ENCODE measurements at places on chromosomes 1 and 21. TPM values are rescaled to one million over a fixed set of nuclear protein-coding genes. Genes with fewer than 3 reads are reported as not detected.

Gene RUNX3
- total RNA-seq: 0.49 TPM

GRCh38 chr1:246893191-246893939 lies 38.4 kb downstream of the AHCTF1 start:
- DNase-seq: no peak
- H3K4me3 ChIP-seq: no peak overlapping the region
- peaks cover 59% of the 10 kb centered on the region for H3K36me3 ChIP-seq
- no peaks in the 10 kb centered on the region for H3K4me1 ChIP-seq
- no peaks in the 10 kb centered on the region for H3K27me3 ChIP-seq

Gene DNAJC28
- total RNA-seq: 2.0 TPM

DNA sequence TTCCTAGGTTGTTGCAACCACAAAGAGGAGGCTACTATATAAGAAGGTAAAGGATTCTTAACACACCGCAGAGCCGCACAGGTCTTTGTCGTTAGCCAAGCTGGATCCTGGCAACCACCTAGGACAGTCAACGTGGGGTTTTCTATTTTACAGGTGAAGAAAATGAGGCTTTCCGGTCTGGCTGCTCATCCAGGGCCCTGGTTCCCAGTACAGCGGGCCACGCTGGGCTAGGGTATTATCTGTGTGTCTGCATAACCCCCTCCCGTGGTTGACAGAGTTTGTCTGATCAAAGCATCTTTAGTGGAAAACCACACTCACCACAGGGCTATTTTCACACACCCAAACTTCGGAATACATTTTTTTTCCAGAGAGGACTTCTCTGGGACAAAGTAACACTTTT lies 39.0 kb upstream of the PDE9A start:
- H3K4me3 ChIP-seq: no peak overlapping the region
- no peaks in the 10 kb centered on the region for H3K4me1 ChIP-seq
- DNase-seq: no peak
- H3K36me3 ChIP-seq: no peaks in the 10 kb centered on the region
- H3K27ac ChIP-seq: no peak overlapping the region

Gene OR14C36
- not detected for total RNA-seq

DNA sequence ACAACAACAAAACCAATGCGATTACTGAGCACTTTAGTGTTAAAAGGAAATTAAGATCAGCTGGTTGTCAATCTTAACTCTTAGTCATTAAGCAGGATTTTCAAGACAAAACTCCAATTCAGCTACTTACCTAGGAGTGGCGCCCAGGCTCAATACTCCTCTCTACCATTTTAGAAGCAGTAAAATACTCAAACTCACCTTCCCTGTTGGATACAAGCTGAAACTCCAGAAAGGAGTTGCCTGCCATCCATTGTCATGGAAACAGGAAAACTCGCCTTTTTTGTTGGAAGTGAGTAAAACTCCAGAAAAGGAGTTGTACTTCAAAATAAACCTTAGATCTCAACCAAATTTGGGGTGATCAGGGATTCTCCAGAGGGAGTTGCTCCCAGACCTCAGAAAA lies 127.0 kb upstream of the F3 start:
- no peaks in the 10 kb centered on the region for H3K27me3 ChIP-seq
- DNase-seq: no peak
- H3K4me3 ChIP-seq: no peak overlapping the region
- H3K36me3 ChIP-seq: no peaks in the 10 kb centered on the region

Gene SLC25A34
- 1.7 TPM for total RNA-seq

Gene SPRTN
- 12.9 TPM for total RNA-seq

- no peak for DNase-seq
- H3K27me3 ChIP-seq: no peaks in the 10 kb centered on the region
- H3K4me1 ChIP-seq: peaks cover 36% of the 10 kb centered on the region
- no peaks in the 10 kb centered on the region for H3K36me3 ChIP-seq
- no peak overlapping the region for H3K4me3 ChIP-seq
Measured at GRCh38 chr1:202622388-202622787, 87.9 kb downstream of the SYT2 start.

Gene LSM10
- 56.6 TPM for total RNA-seq

- no peaks in the 10 kb centered on the region for H3K36me3 ChIP-seq
- no peak overlapping the region for H3K27ac ChIP-seq
- H3K4me3 ChIP-seq: no peak overlapping the region
- DNase-seq: no peak
- no peaks in the 10 kb centered on the region for H3K27me3 ChIP-seq
- peaks cover 15% of the 10 kb centered on the region for H3K4me1 ChIP-seq
Measured at GRCh38 chr1:161311595-161312181, 1.9 kb upstream of the MPZ start.

Gene KCNT2
- total RNA-seq: 2.8 TPM

- DNase-seq: no peak
- no peaks in the 10 kb centered on the region for H3K36me3 ChIP-seq
- H3K4me1 ChIP-seq: no peaks in the 10 kb centered on the region
- H3K27me3 ChIP-seq: no peaks in the 10 kb centered on the region
- H3K4me3 ChIP-seq: no peak overlapping the region
Measured at GRCh38 chr1:44073528-44073927, 42.3 kb upstream of the SLC6A9 start.

DNA sequence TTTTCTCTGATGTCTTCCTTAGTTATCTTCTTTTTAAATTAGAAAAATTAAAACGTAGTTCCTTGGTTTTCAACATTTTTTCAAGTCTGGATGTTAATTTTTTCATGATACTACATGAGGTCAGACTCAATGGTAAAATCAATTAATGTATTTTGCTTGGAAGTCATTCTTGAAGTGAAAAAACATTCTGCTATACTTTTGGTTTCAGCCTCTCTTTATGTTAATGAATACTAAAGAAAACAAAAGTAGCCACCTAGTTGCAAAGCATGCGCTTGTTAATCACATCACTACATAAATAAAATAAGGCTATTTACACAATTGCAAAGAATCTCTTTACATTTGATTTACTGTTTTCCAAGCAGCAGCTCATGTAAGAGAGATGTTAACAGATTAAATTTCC lies 170.4 kb downstream of the LIPI start:
- H3K4me3 ChIP-seq: no peak overlapping the region
- H3K36me3 ChIP-seq: no peaks in the 10 kb centered on the region
- no peak overlapping the region for H3K27ac ChIP-seq

DNA sequence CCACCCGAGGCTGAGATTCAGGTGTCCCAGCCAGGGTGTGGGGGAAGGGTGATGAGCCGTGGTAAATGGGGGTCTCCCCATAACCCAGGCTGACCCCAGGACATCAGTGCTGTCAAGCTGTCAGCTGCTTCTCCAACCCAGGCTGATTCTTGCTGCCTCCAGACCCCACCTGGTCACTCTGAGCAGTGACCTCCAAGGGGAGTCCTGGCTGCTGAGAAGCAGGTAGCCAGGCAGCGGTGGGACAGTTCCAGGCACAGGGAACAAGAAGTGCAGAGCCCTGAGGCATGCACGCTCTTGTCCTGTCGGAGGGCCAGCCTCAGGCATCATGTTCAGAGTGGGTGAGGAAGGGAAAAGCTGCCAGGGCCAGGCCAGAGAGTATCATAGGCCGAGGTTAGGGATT lies 1.1 kb downstream of the ESPN start:
- peaks cover 21% of the 10 kb centered on the region for H3K4me1 ChIP-seq
- no peaks in the 10 kb centered on the region for H3K36me3 ChIP-seq
- peaks cover 99% of the 10 kb centered on the region for H3K27me3 ChIP-seq
- H3K4me3 ChIP-seq: no peak overlapping the region
- no peak overlapping the region for H3K27ac ChIP-seq
- DNase-seq: no peak

GRCh38 chr1:145992502-145992936 lies 3.9 kb downstream of the TXNIP start:
- peak overlapping the region; percentile 72 for H3K4me3 ChIP-seq
- H3K4me1 ChIP-seq: peaks cover 15% of the 10 kb centered on the region
- peak; percentile 33 for DNase-seq
- peak overlapping the region; percentile 92 for H3K27ac ChIP-seq
- no peaks in the 10 kb centered on the region for H3K27me3 ChIP-seq

DNA sequence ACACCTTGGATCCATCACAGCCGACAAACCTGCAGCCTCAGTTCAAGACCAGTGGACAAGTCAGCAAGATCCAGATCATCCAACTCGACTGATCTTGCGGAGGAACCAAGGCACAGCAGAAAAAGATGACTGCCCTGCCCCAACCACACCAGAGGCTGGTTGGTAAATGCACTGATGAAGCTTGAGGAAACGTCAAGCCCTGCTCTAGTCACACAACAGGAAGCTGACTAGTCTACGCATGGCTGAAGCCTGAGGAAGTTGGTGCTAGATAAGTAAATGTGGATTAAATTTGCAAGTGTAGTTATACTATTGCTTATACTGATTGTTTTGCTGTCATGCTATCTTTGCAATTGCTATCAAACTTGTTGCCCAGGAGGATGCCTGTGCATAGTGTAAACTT lies 89.0 kb downstream of the LIPI start:
- H3K36me3 ChIP-seq: no peaks in the 10 kb centered on the region
- no peaks in the 10 kb centered on the region for H3K27me3 ChIP-seq
- DNase-seq: no peak

GRCh38 chr1:225209153-225209552 lies 218.7 kb downstream of the LBR start:
- H3K27ac ChIP-seq: no peak overlapping the region
- H3K36me3 ChIP-seq: no peaks in the 10 kb centered on the region
- no peak overlapping the region for H3K4me3 ChIP-seq
- no peaks in the 10 kb centered on the region for H3K4me1 ChIP-seq
- no peak for DNase-seq

GRCh38 chr1:158496374-158496773 lies 24.4 kb downstream of the OR10R2 start:
- H3K27me3 ChIP-seq: no peaks in the 10 kb centered on the region
- no peak overlapping the region for H3K27ac ChIP-seq
- no peaks in the 10 kb centered on the region for H3K4me1 ChIP-seq
- H3K36me3 ChIP-seq: no peaks in the 10 kb centered on the region

GRCh38 chr1:155719703-155720102 lies 30.8 kb downstream of the DAP3 start:
- H3K27ac ChIP-seq: no peak overlapping the region
- no peaks in the 10 kb centered on the region for H3K4me1 ChIP-seq
- no peak for DNase-seq
- H3K36me3 ChIP-seq: peaks cover 40% of the 10 kb centered on the region

Gene CYYR1
- 13.0 TPM for total RNA-seq

DNA sequence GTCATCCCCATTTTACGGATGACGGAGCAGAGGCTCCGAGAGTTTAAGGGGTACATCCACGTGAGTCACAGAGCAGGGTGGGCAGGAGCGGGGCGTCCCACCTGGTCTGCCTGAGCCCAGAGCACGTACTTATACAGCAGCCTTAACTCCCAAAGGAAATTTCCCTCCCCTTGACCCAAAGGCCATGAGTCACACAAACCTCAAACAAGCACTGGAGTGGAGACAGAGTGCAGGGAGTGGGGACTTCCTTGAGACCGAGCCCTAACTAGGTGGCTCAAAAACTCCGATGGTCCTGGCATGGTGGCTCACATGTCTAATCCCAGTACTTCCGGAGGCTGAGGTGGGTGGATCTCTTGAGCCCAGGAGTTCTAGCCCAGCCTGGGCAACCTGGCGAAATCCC lies 141.6 kb upstream of the KLHDC7A start:
- no peaks in the 10 kb centered on the region for H3K36me3 ChIP-seq
- H3K27ac ChIP-seq: no peak overlapping the region
- no peaks in the 10 kb centered on the region for H3K27me3 ChIP-seq
- H3K4me1 ChIP-seq: no peaks in the 10 kb centered on the region
- no peak overlapping the region for H3K4me3 ChIP-seq

- no peak for DNase-seq
- H3K27me3 ChIP-seq: no peaks in the 10 kb centered on the region
- H3K4me1 ChIP-seq: peaks cover 34% of the 10 kb centered on the region
Measured at GRCh38 chr1:25669781-25670567, 53.4 kb downstream of the MAN1C1 start.

All from sigmoid colon (tissue), 7 donors.